NCI-H146 (cell line): ENCODE measurements at places on chromosomes 1 and 21.
A peak's percentile ranks its signal among the peaks of the same experiment; 100 is the strongest.

- DNase-seq = no peak
These were observed 138.6 kb upstream of the CAMK1G start for GRCh38 chr1:209444961-209445360.

GRCh38 chr1:220320709-220321108, 48.5 kb upstream of the RAB3GAP2 start:
- no peak for DNase-seq

GRCh38 chr21:25901330-25901979, 166.7 kb downstream of the GABPA start:
- no peak for DNase-seq

- no peak for DNase-seq
These were observed 390.5 kb upstream of the LYPLAL1 start for GRCh38 chr1:218783131-218783530.

DNA sequence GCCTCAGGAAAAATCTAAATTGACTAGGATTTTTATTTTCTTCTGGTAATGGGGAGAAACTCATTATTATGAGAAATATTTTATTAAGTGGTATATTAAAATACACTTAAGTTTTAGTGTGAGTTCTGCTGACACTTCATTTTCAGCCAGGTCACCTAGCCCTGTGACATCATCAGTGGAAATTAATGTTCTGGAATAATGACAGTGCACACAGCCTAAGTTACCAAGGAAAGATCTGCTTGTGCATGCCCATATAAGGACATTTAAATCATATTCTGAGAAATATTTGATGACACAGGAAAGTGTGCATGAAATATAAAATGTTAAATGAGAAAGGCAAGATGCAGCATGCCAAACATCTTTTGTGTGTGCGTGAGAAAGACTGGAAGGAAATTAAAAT, 102.0 kb downstream of the KIF14 start:
- peak; percentile 20 for DNase-seq

DNA sequence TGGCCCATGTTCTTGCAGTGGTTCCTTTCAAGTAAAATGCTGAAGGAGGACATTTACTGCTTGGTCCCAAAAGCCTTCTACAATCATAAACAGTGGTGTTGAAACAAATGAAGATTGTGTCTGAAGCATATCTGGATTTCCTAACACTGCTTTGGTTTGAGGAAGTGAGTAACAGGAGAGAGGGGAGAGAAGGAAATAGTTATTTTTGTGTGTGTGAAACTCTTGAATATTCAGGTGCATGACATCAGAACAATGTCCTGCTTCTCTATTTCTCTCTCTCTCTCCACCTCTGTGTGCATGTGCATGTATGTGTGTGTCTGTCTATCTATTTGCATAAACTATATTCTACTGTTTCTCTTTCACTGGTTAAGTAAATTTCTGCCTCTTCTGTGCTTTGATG, 61.4 kb upstream of the TNFSF18 start:
- no peak for DNase-seq

DNA sequence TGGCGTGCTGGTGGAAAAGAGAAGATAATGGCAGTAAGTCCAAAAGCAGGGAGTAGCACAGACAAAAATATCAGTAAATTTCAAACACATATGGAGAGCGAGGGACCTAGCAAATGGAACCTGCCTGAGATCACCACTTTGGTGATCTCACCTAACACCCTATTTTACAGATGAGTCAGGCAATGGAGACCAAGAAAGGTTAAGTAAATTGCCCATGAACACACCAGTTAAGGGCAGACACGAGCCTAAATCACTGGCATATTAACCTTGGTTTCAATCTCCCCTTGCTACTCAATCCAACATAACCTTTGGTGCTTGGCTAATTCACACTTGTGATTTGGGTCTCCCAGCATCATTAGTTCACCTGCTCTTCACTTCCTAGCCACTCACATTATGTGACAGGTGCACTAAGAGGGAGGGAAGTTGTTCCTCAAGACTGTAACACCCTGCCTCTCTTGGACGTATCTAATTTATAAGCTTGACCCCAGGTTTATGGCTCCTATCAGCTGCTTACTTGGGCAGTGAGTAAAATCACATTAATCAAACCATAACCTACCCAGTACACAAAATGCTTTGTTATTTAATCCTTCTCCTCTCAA, 11.5 kb downstream of the ZNF697 start:
- no peak for DNase-seq

DNA sequence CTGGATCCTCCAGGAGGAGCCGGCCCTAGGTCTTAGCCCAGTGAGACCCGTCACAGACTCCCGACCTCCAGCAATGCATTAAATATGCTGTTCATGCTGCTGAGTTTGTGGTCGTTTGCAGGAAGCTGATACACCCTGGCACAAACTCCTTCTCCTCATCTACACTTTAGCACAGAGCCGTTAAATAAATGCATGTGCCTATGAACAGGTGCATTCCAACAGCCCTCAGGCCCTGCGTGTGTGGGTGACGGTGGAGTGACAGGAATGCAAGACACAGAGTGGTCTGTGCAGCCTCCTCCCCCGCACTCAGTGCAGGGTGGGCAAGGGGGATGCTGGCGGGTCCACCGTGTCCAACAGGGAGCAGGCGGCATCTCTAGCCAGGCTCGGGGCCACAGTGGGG, 106.6 kb upstream of the TMPRSS2 start:
- no peak for DNase-seq

- DNase-seq = peak; percentile 77
These were observed 35.8 kb upstream of the HIVEP3 start for GRCh38 chr1:41954533-41954944.

DNA sequence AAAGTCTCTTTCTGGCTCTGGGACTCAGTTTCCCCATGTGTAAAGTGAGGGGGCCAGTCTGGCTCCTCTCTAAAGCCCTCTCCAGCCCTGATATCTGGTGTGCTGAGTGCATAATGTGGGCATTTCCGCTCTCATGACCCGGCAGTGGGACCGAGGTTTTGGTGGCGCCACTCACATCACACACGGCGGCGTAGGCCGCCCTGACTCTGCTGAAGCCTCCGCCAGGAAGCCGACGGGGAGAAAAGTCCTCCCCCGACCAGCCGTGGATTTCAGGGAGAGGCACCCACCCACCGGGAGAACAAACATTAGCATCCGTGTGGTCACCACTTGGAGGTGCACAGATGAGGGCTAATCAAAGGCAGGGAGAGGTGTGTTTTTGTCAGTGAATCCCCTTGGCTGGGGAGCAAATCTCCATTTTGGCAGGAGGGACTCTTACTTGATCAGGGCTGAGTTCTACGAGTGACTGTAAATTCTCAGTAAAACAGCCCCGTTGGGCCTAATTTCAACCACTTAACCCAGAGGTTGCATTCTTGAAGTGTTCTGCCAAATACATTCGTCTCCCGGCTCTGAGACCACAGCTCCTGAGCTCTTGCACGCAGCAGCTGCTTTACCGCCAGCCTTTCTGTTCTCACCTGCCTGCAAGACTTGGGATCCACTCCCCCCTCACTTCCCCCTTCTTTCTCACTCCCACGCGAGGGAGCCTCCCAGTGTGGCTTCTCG, 118.2 kb downstream of the FOXD2 start:
- DNase-seq = no peak

- no peak for DNase-seq
These were observed 143.3 kb downstream of the DYRK1A start for GRCh38 chr21:37509802-37510393.

DNA sequence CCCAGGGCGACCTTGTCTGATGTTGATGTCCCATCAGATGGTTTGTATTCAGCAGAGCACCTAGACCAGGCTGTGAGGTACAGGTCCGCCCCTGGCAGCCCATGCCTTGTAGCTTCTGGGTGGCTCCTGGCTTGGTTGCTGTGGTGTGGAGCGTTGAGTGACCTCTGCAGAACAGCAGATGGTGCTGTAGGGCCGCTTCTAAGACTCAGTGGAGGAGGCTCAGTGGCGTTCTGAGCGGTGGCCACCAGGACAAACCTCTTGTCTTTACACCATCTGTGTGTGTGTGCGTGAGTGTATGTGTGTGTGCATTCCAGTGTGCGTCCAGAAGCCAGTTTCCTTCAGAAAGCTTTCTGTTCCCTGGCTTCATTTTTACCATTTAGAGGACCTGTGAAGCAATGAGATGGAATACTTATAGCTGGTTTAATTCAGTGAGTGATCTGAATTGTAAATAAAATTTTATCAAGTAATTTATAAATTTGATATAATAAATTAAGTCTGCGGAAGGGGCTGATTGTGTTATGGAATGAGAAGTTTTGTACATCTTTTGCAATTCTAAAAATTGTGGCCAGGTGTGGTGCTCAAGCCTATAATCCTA, 66.1 kb downstream of the ADARB1 start:
- DNase-seq = peak; percentile 52

DNA sequence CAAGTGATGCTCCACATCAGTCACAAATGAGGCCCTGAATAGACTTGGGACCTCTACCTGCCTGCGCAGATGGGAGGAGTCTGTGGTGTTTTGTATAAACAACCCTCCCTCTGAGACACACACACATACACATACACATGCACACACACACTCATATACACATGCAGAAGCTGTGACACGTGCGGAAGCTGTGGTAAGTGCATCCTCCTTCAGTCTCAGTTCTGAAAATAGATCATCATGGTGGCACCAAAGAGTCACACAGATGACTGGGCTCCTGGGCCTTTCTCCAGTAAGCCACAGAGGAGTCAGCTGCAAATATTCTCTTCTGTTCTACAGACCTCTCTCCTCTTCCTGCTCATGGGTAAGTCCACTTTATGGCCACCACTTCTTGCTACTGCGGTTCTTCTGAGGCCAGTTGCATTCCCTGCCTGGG, at the start of gene LY9:
Gene LY9, plus strand, starts transcription at position 224 of the 433 bp plus-strand sequence. Its CDS starts 14 bp downstream, at position 238.
- no peak for DNase-seq

DNA sequence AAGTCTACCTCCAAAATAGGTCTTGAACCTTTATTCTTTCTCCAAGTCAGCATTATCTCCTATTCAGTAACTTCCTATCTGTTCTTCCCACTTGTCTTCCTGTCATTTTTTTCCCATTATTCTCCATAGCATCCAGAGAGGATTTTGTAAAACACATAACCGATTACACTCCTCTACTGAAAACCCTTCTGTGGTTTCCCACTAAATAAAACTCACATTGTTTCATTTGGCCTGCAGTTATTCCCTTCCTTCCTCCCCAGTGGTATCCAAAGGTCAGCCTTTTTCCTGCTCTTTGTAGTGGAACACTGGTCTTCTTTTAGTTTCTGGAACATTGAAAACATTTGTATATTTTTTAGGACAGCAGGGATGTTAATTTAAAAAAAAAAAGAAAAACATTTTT, 266.0 kb downstream of the GPR52 start:
- no peak for DNase-seq

- no peak for DNase-seq
These were observed 23.8 kb upstream of the LRRC8C start for GRCh38 chr1:89608984-89609725.

GRCh38 chr21:45074818-45075595, 627 bp downstream of the ADARB1 start:
- DNase-seq = no peak

- DNase-seq = peak; percentile 15
These were observed 24.9 kb downstream of the TMEM63A start for GRCh38 chr1:225857256-225857655.

DNA sequence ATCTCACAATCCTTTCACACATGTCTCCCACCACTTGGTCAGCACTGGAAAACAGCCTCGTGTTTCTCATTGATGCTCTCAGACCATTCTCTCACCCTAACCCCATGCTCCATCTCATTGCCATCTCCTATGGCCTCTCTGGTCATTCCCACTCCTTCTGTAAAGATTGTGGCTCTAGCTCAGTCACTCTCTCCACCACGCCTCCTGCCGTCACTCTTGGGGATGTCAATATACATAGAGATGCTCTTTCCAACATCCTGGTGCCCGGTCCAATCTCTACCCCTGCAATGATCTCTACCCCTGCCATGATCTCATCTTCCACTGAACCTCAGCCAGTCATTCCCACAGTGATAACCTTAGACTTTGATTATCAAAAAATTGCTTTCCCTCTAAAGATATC, 90.1 kb downstream of the NTPCR start:
- no peak for DNase-seq

- no peak for DNase-seq
These were observed 22.0 kb upstream of the WDR26 start for GRCh38 chr1:224456637-224456953.

GRCh38 chr1:98441281-98441680, 220.2 kb upstream of the SNX7 start:
- DNase-seq = no peak

GRCh38 chr1:115241309-115241708, 96.7 kb downstream of the NGF start:
- no peak for DNase-seq

DNA sequence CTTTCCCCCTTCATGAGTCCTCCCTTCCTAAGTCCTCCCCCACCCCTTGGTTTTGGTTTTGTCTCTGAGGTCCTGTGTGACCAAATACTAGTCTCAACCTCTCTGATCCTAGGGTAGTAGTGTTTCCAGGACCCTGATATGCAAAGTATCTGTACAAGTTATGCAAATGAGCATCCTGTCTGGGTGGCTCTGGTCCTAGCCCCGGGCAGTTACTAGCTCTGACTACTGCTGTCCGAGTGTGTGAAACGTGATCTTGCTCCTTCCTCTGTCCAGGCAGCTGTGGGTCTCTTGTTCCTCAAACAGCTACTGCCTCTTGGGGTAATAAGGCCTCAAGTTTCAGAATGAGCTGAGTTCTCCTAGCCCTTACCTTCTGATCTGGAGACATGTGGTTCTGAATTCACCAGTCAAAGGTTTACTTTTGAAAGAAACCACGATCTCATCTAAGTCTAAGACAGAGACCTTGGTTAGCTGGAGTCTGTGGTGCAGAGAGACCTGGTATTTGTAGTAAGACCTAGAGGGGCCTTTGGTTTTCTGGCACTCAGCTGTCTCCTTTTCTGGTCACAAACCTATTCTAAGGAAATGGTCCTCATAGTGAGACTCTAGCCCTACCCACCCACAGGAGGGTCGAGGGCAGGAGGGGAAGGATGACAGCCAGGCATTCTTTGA, 31.0 kb upstream of the IL19 start:
- DNase-seq = no peak

- DNase-seq = no peak
These were observed 8.0 kb upstream of the KIRREL1 start for GRCh38 chr1:157985473-157985872.

GRCh38 chr1:25624156-25624555, 7.6 kb downstream of the MAN1C1 start:
- DNase-seq = no peak

DNA sequence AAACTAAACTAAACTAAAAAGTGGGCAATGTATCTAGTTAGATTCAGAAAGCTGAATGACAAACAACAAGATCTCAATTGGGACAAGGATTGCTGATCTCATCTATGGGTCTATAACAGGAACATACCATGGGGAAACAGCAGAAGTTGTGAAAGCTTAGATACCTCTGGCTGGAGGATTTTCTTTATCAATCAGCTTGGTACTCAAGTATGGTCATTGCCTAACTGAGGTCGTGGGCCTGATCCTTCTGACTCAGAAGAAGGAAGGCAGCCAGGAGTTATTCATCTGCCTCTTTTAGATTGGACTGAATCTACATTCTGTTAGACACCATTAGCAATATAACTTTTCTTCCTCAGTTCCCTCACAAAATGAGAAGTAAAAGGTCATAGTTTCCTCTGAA, 39.7 kb downstream of the DNTTIP2 start:
- DNase-seq = no peak
